ENCODE measurements at places on chromosomes 7 and 10. TPM values are rescaled to one million over a fixed set of nuclear protein-coding genes. Genes with fewer than 3 reads are reported as not detected.
A peak's percentile ranks its signal among the peaks of the same experiment; 100 is the strongest.

GRCh38 chr10:53430127-53430891 lies 657.7 kb upstream of the MBL2 start:
- no peak for DNase-seq

FANK1 gene
- total RNA-seq, result 4.0 TPM

- DNase-seq, result no peak
These were observed 62.9 kb downstream of the ITGB8 start for GRCh38 chr7:20393616-20394015.

CYP3A7 gene
- total RNA-seq, result not detected

DNA sequence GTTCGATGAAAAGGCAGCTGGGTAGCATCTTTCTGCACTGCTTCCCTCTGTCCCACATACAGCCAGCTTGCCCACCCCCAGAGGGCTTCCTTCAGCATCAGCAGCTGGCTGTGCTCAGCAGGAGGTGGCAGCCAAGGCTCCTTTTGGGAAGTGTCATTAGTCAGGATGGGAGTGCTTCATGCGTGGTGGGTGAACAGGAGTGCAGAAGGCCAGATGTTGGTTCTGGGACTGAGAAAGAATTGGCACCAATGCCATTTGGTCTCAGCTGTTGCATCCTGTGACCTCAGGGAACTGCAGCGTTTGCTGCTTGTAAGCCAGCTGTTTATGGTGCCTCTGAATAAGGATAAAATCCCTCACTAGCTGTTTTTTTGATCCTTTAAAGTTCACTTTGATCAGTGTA lies 131.1 kb upstream of the SORCS3 start:
- no peak for DNase-seq

DNA sequence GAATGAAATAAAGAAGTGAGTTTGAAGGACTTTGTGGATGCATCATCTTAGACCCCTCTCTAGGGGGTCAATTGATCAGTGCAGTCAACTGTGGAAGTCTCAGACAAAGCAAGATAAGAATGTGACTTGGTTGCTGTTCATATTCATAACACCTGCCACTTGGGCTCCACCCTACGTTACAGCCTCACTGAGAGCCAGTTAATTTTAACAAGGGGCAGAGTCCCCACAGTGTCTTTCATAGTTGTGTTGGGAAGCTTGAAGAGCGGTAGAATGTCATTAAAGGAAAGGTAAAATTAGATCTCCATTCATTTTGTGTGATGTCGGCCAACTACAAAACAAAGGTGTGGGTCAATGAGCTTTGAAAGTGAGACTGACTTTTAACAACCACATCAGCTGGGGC lies 442.1 kb upstream of the C7orf33 start:
- DNase-seq, result no peak

DNA sequence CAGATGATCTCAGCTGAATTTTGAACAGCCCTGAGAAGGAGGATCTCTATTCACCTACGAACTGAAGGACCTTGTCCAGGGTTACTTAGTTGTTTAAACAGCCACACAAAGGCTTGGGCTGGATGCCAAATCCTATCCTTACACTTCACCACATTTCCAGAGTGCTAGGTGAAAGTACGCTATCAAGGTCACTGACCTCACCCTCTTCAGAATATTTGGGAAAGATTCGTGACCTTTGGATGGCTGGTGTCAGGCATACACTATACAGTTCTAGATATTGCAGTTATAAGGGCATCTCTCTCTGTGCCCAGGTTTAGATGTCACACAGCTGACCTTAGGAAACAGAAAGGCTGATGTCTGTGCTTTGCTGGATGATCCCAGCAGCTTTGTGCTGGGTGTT lies 61.2 kb upstream of the ABLIM1 start:
- DNase-seq, result peak; percentile 22

GRCh38 chr10:80172896-80173295 lies 32.4 kb downstream of the ANXA11 start:
- DNase-seq, result no peak

GRCh38 chr10:55734112-55734511 lies 626.9 kb downstream of the ZWINT start:
- DNase-seq, result no peak

DNA sequence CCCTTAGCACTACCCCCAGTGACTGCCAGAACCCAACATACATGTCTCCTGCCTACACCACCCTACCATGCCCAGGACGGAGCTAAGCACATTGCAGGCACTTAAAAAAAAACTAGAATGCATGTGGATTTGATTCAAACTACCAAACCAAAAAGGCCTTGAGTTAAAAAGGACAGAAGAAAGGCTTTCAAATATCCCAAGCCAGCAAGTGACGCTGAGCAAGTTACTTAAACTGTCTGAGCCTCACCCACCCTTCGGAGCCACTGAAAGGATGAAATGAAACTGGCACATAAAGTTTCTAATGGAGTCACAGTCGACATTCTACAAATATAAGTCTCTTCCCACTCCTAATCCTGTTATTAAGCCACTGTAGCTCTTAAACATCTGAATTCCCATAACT lies 1.8 kb downstream of the CPXM2 start:
- DNase-seq, result no peak
